ENCODE measurements at places on chromosomes 6 and 20.

- no peak for DNase-seq
Observed at GRCh38 chr20:2305946-2306345, 10.1 kb downstream of the TGM3 start.

DNA sequence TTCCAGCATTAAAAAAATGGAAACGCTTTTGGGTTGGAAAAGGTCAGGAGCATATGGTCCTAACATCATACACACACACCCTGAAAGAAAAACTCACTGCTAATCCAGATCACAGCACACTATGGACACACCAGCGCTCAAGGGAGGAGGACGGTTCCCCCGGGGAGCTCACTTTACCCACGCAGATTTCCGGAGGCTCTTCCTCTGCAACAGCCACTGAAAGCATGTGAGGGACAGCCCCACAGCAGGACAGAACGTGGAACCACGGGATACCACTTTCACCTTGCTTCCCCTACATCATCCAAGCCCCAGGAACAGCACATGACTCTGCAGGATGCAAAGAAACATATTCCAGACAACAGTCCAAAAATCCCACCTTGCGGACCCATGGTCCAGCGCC, 13.2 kb downstream of the SNHG17 start:
- no peak for DNase-seq

DNA sequence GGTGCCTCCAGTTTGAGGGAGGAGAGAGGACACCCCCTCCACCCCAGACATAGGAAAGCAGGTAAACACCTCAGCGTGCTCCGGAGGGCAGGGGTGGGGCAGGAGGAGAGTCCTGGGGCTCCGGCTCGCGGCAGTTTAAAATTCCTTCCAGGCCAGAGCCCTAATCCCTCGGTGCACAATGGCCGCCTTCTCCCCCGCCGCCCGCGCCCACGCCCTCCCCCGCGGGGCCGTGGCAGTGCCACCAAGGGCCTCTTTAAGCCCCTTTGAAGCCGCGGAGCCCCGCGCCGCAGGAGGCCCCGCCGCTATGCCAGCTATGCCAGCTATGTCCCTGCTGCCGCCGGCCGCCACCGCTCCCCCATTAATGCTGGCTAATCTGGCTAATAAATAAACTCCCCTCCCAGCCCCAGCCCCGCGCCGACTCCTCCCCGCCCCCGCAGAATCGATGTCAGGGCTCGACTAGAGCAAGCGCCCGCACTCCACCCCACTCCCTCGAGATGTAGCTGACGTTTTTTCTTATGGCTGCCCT, 125.1 kb downstream of the MRPL14 start:
- peak; percentile 48 for DNase-seq

DNA sequence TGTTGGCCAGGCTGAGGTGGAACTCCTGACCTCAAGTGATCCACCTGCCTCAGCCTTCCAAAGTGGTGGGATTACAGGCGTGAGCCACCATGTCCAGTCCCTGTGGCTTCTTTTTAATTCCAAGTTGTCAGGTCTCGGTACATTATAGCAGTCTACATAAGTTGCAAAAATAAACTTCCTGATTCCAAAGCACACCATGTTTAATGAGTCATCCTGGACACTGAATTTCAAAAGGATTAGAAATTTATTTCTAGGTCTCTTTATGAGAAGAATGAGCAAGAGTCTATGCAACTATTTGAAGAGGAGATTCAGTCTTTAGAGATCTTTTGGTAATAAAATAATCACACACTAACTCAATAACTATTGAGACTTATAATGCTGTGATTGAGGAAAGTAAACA, 63.9 kb upstream of the MCHR2 start:
- DNase-seq = peak; percentile 65

- DNase-seq = no peak
Observed at GRCh38 chr6:21665392-21666200, 72.0 kb downstream of the SOX4 start.

DNA sequence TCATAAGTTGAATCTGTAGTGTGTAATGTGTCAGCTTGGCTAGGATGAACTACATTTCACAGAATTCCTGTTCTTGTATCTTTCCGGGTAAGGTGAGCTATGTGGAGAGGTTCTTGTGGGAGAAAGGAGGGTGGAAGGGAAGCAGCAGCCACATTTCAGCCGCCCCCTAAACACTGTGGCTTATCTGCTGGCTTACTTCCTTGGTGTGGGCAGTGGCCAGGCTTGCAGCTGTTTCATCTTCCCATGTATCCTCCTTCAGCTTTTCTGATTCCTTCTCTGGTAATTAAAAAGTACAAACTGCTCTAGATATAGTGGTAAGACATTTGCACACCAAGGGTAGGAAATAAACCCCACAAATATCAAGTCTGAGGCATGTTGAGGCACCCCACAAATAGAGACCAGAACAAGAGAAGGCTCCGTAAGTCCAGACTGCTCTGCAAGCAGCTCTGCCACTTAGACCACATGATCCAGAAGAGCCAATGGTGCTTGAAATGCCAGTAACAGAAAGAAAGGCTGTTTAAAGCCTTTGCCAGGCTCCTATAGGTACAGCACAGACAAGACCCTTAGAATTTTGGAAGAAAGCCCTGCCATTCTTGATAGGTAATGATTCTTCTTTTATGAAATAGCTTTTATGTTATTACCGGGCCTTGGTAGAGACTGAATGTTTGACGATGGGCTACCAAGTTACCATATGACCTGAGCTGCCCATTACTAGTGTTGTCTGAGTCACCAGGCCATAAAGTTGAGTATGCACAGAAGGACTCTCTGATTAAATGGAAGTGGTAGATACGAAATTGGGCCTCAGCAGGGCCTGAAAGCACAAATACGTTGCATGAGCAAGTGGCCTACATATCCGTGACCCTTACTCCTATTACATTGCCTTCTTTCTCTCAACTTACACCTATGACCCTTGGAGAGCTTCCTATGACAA, 215.0 kb upstream of the SGK1 start:
- DNase-seq = no peak

DNA sequence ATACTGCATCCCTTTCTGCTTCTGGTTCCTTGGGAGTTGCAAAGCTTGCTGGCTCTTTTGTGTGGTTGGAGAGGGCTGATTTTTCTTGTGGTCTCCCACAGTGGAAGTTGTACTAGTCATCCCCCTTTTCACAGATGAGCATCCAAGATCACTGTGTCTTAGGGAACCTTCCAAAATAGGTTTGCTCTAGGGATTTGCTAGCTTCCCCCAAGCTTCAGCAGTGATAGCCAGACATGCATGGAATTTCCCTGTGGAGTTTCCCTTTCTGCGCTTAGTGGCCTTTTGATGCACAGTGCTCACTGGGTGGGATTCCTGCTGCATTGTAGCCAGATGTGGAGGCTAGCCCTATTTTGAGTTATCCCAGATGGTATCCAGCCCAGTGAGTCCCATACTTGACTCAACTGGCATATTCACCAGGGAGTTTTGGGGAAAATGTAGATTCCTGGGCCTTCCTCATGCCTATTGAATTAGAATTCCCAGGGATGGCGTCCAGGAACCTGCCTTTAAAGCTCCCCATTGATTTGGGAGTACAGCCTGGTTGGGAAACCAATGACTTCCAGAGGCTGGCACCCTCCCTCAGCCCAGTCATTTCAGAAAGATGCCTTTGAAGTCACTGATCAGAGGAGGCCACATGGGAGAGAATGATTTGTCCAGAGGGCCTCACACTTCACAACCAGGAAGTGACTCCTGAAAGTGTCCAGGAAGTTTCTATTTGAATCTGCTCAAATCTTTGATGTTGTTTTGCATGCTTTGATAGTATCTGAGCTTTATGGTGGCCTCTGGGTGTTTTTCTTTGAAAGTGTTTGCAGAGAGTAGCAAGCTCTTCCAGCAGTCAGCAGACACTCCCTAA, 25.9 kb downstream of the PPARD start:
- DNase-seq = peak; percentile 85

GRCh38 chr6:27143474-27144026, 104.0 kb upstream of the PRSS16 start:
- DNase-seq = no peak

- peak; percentile 22 for DNase-seq
Observed at GRCh38 chr6:151160929-151161757, 78.6 kb upstream of the AKAP12 start.

DNA sequence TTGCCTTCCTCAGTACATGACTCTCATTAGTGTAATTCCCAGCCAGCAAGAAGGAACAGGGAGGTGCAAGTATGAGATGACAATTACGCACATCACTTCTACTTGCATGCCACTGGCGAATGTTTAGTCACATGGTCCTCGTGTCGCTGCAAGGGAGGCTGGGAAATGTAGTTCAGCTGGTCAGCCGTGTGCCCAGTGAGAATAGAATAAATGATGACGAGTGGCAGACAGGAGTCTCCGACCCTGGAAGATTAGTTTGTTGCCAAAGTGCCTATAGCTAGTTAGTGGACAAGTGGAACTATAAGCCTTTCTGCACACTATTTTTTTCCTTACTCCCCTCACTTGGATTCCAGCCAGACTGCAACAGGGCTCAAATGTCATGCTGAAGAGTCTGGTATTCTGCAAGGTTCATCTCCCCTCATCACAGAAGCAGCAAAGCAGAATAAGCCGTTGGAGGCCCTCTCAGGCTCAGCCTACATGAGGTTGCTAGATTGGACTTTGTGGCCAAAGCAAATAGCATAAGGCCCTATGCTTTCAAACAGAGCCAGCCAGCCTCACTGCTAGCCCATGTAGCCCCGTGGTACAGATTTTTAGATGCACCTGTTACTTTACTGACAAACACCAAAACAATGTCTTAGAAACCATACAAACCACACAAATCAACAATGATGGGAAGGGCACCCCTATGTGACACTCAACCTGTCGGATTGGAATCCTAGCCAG, 9.7 kb downstream of the LINC00237 start:
- peak; percentile 50 for DNase-seq

DNA sequence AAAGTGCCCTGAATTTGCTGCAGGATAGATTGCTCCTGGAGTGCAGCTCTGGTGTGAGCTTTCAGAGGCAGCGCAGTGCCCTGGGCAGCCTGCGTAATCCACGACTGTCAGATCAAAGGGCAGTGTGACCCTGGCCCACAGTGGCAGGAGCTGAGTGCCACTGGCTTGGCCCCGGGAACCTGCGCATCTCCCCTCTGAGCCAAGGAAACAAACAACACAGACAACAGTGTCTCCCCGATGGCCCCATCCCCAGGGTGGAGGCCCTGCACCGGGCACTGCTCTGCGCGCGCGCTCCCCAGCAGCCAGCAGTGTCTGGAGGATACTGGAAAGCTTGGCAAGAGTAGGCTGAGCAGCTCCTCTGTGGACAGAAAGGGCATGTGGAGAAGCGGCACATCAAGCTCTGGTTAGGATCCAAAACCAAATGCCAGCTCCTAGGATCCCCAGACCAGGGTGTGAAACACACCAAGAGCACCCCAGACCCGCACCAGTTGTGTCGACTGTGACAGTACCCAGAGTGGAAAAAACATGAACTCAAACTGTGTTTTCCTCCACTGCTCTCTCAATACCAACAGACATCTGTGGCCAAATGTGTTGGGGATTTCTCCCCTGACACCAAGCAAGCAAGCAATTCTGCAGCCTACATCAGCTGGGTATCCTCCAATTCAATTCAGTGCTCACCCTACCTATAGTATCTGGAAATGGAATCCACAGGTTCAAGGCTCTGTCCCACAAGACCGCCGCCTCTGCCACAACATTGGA, 26.7 kb downstream of the RBCK1 start:
- no peak for DNase-seq

- peak; percentile 39 for DNase-seq
Observed at GRCh38 chr20:51531141-51531710, 11.3 kb downstream of the NFATC2 start.

DNA sequence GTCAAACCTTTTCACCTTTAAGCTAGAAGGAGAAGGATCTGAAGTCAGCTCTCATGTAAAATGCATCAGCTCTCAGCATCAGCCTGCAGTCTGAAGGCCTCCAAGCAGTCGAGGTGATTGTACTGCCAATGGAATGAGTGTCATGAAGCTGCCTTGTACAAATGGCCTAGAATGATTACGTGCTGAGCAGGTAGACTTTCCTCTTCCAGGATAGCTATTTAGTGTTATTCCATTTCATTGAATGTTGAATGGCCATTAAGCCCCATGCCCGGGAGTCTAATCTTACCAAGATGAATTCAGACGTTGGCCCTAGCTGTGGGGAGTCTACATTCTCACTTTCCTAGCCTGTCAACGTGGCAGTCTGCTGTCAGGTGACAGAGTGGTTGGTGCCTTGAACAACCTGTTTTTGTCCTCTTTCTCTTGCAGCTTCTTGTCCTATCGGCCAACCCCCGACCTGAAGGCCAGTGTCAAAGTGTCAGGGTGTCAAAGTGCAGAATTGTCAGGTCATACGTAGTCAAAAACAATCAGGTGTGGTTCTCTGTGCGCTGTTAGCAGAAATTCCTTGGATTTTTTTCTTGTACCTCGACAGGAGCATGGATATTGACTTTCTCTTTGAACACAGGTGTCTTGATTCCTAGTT, 95.2 kb upstream of the TIAM2 start:
- DNase-seq = no peak

DNA sequence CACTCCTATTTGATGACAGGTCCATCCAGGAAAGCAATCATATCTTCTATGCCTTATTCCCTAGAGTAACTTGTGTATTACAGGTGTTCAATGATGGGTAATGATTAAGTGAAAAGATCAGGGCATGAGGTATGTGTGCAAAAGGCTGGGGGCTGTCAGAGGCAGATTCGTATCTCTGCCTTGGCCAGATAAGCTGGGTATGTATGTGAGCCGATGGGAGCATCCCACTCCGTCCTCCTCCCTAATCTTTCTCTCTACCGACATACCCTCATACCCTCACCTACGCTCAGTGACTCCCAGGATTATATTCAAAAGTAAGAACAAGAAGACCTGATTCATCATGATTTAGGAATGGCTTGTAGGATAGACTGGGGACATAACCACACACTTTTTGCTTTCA, 238.7 kb downstream of the PLCB1 start:
- DNase-seq = no peak

DNA sequence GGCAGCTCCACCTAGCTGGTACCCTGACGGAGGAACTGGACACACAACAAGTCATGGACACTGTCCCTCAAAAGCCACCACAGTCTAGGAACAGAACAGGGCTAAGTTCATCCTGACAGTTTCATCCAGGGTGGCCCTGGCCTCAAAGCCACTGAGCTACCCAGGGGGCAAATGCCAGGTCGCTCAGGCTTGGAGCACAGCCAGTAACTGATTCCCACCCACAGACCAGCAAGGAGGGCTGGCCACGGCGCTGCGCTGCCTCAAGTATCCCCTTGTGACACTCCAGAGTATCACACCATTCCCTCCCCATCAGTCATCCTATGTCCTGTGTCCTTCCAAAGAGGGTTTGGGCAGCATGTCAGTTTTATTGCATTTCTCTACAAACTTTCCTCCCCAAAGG, 72.2 kb downstream of the GINS1 start:
- no peak for DNase-seq

All from EH (cell line).